ENCODE measurements at places on chromosomes 1 and 21.

DNA sequence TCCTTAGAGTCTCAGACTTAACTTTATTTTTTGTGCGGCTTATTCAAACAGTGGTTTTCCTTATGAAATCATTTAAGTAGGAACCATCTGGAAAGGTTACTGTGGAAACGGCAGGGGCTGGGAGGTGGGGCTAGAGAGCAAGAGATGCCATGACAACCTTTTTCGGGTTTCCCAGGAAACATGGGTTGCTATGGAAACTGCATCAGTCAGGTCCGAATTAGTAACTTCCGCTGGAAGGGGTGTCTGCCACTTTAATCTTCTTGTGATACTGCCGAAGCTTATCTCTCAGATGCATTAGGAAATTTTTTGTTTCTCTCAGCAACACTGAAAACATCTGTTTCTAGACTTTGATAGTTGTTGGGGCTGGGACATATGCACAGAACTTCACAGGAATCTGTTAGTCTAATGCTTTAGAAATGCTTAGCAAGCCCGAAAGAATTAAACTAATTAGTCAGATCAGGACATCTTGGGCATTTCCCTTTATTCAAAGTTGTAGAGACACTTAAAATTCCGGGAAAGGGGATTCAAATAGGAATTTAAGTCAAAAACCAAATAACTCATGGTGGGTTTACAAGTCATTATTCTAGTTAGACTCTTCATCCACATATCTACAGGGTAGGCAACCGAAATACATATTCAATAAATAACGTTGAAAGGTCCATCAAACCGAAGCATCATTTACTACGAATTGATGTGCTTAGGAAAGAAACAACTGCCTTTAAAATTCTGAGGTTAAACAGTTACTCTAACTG lies 2.6 kb downstream of the KCNA3 start:
- DNase-seq, result peak; percentile 94

DNA sequence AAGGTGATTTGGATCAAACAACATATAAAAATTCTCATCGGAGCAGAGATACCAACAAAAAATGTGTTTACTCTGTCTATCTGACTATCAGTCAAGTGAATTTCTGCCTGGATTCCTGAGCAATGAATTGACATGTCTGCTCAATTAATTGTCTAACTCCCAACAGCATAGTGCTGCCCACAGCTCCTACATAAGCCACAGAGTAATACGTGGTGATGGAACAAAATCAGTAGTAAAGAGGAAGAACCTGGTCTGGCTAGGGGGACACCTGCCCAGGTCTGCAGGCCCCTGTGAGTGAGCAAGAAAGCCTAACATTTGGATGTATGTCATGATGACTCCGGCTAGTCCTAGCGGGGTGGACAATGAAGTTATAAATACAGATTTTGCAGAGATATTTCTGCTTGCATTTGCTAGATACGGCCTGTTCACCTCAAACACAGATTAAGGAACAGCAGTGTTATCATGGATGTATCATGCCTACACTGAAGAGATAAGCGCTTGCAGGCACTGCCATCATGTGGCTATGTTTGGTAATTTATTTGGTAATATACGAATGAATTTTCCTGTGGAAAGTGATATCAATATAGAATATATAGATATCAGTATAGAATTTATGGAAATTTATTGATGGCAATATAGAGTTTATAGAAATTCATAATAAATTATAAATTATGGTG lies 69.6 kb upstream of the LRRC8B start:
- DNase-seq, result peak; percentile 92

DNA sequence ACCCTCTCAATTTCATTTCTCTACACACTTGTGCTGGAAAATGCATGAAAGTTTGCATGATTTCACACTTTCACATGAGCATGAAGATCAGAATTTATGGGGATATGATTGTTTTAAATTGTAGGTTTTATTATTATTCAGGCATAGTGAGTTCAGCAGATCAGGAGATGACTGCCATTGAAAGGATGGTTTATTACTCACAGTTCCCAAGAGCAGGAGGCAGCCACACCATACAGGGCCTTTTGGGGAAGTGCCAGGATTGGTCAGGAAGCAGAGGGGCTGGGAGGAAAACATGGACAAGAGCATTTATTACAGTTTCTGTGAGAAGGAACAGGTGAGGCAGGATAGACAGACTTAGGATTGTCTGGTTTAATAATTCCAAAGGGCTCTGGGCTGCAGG lies 114.6 kb upstream of the KCNJ15 start:
- no peak for DNase-seq

- no peak for DNase-seq
Observed at GRCh38 chr1:27342778-27343638, 1.2 kb downstream of the SYTL1 start.

DNA sequence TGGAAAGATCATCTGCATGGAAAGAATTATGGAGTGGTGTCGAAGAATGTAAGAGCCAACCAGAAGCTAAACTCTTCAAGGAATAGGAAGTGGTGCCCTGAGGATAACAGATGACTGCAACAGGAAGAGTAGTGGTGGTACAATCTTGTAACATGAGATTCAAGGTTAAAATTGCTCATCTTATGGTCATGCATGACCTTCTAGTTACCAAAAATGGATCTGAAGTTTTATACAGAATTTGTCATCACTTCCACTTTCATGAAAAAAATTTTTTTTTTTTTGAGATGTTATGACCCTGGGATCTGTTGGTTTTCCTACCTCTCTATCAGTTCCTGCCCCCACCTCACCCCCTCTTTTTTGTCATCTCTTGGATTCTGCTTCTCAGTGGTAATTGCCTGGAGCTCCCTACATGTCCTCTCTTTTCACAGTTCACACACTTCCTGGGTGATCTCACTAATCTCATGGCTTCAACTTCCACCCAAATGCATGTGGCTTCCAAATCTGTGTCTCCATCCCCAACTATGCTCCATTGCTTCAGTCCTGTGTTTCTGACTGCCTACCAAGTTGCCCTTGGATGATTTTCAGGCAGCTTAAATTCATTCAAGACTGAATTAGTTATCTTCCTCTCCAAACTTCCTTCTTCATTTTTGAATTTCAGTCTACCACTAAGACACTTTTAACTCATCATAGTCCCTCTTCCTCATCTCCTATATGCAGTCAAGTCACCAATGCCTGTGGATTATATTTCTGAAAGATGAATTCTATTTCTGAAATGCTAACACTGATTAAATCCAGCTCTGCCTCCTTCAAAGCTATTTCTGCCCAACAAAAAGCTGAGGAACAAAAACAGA lies 48.4 kb downstream of the SLAMF6 start:
- no peak for DNase-seq

DNA sequence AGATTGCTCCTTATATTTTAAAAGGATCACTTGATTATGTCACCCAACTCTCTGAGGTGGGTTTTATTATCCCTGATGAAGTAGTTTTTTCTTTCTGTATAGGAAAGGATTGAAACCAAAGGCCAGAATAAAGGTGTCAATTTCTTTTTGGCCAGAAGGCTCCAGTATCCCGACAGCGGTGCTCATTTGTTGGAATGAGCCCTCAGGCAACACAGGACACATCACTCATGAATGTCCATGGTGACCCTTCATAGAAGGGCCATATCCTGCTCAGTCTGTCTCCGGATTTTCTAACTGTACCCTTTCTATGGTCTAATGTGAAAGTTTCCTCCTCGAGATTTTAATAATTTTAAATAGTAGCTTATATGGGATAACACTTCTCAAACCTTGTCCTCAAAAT lies 171.3 kb upstream of the USP24 start:
- DNase-seq, result no peak
